ENCODE measurements at places on chromosomes 11 and 22.

GRCh38 chr22:46031965-46032851 is 55.2 kb upstream of the WNT7B start:
- no peak for DNase-seq

GRCh38 chr11:20109731-20110445 is 50.4 kb downstream of the DBX1 start:
- no peak for DNase-seq

DNA sequence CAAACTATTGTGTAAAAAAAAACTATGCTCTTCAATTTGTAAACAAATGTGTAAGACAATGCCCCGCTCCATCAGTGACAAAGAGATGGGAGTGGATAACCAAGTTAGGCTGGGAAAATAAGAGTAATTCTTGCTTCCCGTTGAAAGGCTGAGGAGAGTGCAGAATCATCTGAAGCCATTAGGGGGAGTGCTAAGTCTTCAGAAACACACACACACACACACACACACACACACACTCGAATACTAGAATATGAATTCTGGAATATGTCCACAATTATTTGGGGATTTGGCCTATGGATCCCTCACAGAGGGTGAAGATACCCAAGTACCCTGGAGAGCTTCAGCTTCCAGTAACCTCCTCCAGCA is 27.8 kb upstream of the ROBO3 start:
- peak; percentile 24 for DNase-seq

GRCh38 chr22:18968011-18968749 is 32.1 kb upstream of the PRODH start:
- DNase-seq = no peak

- no peak for DNase-seq
Observed at GRCh38 chr11:112114460-112114859, 27.8 kb downstream of the SDHD start.

- DNase-seq = no peak
Observed at GRCh38 chr11:15858881-15859280, 497.5 kb downstream of the SOX6 start.

- no peak for DNase-seq
Observed at GRCh38 chr11:48184452-48184851, 32.2 kb upstream of the OR4B1 start.

DNA sequence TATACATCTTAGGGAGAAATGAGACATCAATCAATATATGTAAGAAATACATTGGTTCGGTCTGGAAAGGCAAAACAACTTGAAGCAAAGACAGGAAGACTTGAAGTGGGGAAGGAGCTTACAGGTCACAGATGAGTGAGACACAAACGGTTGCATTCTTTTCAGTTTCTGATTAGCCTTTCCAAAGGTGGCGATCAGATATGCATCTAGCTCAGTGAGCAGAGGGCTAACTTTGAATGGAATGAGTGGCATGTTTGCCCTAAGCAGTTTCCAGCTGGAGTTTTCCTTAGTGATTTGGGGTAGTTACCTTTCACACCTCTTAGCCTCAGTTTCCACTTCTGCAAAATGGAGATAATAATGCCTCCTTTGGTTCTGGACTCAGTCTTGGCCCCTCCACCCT is 15.8 kb downstream of the LHFPL7 start:
- no peak for DNase-seq

DNA sequence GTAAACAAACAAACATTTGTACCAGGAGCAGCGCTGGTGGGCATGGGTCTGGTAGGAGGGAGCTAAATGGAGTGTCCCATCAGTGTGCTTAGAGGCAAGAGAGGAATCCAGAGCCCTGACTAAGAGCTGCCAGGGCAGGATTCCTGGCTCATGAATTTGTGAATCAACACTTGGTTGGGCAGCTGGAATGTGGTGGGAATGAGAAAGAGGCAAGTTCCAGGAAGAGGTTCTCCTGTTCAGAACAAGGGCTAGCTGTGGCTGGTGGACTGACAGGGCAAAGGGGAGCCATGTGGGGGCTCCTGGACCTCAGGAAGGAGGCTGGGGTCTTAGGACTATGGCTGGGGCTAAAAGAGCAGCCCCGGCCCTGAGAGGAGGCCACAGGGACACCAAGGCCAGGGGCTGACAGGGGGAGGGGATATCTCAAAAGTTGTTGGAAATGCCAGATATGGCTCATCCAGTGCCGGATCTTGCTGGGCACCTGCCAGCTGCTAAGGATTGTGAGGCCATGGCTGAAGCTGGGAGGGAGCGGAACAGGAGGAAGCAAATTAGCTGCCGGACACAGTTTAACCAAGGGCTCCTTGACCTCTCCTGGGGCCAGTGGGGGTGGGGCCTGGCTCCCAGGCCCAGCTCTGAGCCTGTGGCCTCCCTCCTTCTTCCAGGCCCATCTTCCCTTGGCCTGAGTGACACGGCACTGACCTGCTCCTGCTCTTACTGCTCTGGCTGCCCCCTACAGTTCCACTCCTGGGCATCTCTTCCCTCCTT is 14.6 kb upstream of the P2RY6 start:
- DNase-seq = no peak

- DNase-seq = no peak
Observed at GRCh38 chr11:123742724-123743120, 1.3 kb upstream of the ZNF202 start.

- no peak for DNase-seq
Observed at GRCh38 chr11:35407041-35407440, 12.3 kb downstream of the SLC1A2 start.

- DNase-seq = no peak
Observed at GRCh38 chr11:75293903-75294302, 53.3 kb downstream of the TPBGL start.

DNA sequence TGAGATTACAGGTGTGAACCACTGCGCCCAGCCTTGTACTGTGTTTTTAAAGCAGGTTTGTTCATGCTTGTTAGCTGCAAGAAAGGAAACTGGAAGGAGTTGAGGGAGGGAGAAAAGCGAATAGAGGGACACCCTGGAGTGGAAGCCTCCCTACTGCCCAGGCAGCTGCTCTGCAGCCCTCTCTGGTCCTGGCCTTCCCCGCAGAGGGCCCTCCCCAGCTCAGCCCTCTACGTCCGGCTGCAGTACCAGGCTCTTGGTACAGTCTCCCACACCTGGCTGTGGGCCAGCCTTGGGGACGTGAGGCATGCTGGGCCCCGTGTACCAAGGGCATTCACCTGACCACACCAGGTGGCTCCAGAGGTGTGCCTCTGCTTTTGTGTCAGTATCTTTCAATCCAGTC is 70.8 kb downstream of the MED15 start:
- DNase-seq = no peak

- peak; percentile 69 for DNase-seq
Observed at GRCh38 chr22:44697423-44698141, 4.4 kb upstream of the PRR5 start.

DNA sequence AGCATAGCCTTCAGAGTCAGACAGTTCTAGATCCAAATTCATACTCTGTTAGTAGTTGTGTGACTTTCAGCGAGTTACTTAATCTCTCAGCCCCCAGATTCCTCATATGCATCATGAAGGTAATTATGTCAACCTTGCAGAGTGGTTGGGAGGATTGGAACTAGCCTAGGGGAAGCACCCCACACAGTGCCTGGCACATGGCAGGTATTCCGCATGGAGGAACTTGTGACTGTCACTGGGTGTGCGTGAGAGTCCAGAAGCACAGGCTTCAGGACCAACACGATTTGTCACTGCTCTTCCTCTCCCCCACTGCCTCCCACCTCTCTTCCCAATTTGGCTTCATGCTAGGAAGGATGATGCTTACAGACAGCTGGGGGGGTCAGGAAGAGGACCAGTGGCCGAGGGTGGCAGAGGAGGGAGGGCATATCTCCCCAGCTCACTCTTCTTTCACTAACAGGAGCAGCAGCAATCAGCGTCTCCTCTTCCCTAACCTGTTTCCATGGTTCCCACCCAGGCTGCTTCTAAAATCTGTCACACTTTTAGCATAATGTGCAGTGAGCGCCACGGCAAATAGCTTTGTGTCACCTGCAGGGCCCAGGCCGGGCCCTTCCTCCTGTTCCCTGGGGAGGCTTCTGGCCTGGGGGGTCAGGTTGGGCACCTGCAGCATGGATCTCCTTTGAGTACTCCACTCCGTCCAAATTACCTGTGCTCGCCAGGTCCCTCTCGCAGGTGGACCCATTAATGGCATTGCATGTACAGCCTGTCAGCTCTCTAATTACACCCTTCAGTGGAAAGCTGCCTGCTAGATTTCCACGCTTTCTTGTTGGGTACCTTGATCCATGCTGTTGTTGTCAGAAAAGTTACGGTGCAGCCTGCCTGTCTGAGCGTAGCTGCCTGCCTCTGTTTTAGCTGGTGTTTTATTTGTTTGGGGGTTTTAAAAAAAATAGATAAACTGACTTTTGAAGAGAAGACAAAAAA is 400.4 kb downstream of the NXPE2 start:
- DNase-seq = no peak

GRCh38 chr11:13364388-13364787 is 86.8 kb downstream of the BMAL1 start:
- no peak for DNase-seq

DNA sequence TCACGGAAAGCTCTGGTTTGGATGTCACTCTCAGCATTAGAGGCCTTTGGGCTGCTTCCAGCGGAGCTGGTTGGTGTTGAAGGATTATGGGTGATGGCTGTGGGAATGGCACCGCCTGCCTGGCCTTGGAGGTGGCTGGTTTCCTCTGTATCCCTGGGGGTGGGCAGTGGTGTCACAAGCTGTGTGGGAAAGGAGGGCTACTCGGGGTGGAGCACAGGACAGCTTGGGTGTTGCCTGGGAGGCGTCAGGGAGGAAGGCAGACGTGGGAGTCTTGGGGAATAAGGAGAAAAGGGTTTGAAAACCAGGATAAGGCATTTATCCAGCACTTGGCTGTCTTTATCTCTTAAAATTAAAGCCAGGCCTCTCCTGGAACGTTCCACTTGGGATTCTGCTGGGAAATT is 71.8 kb downstream of the ADAMTS15 start:
- DNase-seq = peak; percentile 53

DNA sequence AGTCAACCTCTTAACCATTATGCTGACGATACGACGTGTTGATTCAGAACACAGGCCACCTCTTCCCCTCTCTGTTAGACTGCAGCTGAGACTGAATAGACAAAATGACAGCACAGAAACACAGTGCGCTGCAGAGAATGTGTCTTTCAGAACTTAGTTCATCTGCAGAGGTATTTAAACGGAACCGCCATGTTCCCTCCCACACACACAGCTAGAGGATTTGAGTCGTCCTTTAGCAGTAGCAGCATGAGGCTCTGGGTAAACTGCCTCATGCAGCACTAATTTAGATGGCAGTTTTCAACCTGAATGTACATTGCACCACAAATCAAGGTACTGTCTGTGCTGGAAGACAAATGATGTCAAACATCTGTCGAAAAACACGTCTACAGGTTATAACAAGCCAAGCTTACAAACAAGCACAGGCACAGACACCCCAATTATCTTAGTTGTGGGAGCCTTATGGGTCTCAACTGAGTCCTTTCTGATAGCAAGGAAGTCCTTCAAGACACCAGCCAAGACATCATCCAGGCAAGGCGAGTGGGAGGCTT is 76.6 kb upstream of the LRRC4C start:
- DNase-seq = no peak

DNA sequence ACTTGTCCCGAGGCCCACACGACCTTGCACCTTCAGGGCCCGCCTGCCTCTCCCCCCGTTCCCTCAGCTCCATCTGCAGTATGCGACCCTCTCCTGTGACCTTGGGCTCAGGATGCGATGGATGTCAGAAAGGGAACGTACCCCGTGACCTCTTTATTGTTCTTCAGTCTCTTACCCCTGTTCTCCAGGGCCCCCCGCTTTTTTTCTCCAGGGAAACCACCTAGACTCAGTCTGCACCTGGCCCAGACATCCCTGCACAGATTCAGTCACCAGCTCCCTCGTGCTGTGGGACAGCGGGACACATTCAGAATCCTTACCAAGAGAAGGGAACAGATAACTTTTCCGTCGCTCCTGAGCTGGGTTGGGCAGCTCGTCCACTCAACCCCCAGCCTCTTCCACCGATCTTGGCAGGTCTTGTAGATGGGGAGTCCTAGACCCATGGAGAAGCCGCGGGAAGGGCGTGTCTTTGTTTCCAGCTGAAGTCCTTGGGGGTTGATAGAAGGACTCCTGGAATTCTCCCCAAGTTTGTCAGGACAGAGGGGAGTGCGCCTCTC is 1.4 kb upstream of the PHOX2A start:
- DNase-seq = no peak

DNA sequence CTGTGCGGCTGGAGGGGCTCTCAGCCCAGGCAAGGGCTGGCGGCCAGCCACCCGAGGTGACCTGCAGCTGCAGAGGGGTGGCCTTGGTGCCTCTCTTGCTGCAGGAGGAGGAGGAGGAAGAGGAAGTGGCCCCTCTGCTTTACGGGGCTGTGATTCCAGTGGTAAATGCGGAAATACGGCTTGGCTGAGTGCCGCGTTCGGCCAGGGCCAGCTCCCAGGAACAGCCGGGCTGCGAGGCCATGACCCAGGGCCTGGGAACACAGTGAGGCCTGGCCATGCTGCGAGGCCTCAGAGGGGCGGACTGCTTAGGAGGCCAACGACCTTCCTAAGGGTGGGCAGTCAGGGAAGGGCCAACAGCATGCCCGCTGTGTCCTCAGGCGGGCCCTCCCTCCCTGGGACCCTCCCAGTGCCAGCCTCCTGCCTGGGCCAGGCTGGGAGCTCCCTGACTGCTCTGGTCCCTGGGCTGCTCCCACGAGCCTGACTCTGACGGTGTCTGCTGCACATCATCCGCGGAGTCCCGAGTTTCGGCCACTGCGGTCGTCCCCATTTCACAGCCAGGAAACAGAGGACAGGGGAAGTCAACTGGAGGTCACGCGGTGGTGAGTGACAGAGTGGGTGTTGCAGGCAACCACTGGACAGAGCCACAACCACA is 20.8 kb upstream of the PPARA start:
- no peak for DNase-seq

DNA sequence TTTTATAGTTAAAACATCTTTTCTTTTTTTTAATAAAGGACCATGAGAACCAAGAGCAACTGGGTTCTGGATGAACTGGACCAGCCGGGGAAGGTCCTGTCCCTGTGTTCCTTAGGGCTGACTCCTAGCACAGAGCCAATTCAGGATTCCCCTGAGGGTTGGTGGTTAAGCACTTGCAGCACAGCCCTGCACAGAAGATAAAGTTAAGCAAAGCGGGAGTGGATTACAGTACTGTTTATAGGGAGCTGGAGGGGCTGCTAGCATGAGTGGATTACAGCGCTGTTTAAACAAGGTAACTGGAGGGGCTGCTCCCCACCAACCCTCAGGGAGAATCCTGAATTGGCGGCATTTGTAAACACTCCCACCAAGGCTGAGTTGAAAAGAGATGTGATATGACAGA is 90.6 kb downstream of the CELSR1 start:
- DNase-seq = no peak

- DNase-seq = no peak
Observed at GRCh38 chr11:73262851-73263495, 9.2 kb upstream of the P2RY6 start.

GRCh38 chr11:119361056-119361787 is 14.7 kb upstream of the MFRP start:
- DNase-seq = no peak

DNA sequence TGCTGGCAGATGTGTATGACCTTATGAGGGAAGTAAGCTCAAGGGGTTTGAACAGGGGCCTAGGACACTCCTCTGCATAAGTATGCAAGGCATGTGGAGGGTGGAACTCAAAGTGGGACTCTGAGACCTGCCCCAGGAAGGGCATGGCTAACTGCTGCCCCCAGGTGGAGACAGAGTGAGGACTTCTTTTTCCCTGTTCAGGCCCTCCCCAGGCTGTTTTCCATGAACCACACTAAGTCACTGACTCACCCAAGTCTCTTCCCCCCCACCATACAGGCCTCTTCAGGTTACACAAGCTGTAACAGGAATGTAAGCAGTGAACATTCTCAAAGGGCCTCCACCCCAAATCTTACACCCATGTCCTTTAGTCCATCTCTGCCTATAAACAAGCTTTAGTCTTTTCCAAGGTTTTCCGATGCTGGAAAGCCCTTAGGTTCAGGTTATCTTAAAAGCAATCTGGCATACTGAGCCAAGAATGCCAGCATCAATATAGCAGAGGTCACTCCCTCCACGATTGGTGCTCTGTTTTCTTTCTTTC is 13.1 kb downstream of the EEF1G start:
- DNase-seq = peak; percentile 79

All from tibial nerve (tissue), 4 donors.